ENCODE measurements at places on chromosomes 16 and 17.

DNA sequence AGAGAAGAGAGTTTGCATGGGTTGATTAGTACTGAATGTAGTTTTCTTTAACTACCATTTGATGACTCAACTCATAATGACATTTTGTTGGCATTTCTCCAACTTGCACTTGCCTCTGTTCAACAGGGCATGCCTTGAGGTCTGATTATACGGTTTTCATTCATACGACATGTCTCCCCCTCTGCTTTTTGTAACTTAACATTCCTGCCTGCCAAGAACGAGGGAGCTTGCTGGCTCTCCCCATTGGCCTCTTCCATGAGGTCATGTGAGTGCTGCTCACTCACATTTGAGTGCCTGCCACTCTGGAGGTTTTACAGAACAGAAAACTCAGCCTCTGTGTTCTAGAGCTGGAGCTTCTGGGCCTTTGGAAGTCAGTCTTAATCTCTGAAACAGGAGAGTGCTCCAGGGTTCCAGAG lies 19.7 kb downstream of the MAP2K6 start:
- DNase-seq, result no peak

- DNase-seq, result no peak
Measured at GRCh38 chr17:79831265-79832217, 7.7 kb downstream of the CBX4 start.

DNA sequence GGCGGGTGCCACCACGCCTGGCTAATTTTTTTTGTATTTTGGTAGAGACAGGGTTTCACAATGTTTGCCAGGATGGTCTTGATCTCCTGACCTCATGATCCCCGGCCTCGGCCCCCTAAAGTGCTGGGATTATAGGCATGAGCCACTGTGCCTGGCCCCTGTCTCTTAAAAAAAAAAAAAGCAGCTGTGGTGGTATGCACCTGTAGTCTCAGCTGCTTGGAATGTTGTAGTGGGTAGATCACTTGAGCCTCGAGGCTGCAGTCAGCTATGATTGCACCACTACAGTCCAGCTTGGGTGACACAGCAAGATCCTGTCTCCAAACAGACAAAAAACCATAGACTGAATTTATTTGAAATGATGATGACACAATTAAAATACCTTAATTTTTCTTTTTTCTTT lies 24.3 kb downstream of the CDK12 start:
- no peak for DNase-seq

GRCh38 chr17:67833946-67834631 lies 8.8 kb downstream of the BPTF start:
- no peak for DNase-seq

DNA sequence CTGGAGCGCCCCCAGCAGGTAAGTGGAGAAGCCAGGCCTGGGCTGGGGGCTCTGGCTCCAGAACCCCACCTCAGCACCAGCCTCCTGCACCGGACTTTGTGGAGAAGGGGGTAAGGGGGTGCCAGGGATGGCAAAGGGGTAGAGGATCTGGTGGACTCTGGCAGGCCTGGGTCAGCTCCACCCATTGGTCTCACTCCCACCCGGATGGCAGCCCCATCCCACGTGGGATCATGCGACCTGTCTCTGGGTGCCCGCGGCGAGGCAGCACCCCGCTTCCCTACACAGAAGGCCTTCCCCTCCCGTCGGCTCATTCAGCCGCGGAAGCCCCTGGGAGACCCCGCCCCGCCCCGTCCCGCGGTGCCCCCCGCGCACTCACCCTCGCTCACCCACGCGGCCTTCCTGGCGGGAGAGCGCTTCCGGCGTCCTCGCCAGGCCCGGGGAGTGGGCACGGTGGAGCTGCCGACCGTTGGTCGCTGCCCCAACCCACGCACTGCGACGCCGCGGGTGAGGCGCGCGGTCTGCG lies 498 bp upstream of the PLEKHG4 start:
- no peak for DNase-seq

GRCh38 chr16:51416926-51417325 lies 265.9 kb upstream of the SALL1 start:
- DNase-seq, result no peak

DNA sequence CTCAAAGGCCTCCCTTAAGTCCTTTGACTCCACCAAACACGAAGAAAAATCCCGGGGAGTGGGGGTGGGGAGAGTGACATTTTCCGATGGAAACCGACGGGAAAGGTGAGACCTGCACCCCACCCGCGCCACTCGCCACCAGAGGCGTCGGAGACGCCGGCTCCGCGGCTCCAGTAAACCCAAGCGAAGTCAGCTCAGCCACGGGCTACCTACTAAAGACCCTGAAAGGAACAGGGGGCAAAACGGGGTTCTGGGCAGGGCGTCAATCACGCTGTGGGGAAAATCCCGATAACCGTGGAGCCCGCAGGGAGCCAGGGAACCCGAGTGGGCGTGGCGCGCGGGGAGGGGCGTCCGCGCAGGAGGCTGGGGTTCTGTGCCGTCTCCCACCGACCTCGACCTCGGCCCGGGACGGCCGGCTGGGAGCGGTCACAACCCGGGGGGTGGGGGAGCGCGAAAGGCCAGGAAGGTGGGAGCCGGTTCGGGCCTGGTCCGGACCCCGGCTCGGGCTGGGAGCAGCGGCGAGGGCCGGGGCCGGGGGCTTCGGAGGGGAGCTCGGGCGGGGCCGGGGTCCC lies 565 bp downstream of the WDR45B start:
- no peak for DNase-seq

GRCh38 chr17:50339381-50339780 lies 6.5 kb upstream of the XYLT2 start:
- DNase-seq, result no peak

DNA sequence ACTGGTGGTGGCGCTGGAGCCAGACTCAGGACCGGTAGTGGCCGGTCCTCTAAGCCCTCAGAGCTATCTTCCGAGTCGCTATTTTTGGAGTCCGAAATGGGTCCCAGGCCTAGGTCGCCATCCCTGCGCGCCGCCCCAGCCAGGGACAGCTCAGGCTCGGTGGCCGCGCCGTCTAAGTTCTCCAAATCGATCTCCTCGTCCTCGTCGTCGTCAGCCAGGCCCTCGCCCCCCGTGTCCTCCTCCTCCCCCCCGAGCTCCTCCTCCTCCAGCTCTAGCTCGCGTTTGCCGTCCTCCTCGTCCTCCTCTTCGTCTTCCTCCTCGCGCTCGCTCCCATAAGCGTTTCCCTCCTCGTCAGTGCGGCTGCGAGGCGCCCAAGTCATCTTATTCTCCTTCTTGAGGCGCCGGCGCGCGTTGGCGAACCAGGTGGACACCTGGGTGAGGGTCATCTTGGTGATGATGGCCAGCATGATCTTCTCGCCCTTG lies 1.6 kb downstream of the IRX3 start:
- DNase-seq, result no peak

Measured in brain pericyte (primary cell).